ENCODE measurements at places on chromosomes 1 and 21.

DNA sequence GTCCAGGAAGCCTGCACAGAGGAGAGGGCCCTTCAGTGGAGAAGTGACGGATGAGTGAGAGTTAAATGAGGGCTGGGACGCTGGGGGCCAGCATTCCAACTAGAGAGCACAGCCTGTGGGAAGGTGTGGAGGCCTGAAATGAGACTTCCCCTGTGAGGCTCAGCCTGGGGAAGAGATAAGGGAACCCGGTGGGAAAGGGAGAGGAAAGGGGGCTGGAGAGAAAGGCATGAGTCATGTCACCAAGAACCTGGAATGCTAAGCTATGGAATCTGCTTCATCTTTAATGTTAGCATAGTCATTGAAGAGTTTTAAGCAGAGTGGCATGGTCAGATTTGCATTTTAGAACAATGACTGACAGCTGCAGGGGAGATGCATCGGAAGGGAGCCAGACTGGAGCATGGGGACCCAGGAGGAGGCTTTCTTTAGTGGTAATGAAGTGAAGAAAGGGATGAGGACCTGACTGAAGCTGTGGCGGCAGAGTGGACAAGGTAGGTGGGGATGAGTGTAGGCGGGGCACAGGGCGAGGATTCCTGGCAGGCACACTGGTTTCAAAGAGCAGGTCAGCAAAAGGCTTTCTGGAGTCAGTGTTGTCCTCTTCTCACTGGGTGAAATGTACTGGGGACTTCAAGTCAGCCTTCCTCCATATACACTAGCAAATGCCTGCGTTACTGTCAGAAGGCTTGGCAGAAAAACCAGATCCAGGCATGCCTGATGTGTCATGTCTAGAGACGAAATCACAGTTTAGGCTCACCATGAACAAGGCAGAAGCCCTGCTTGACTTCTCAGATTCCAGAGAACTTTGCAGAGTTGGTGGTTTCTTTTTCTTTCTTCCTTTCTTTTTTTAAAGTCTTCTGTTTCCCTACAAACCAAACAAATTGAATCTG lies 8.0 kb downstream of the RGL1 start:
- DNase-seq = no peak

GRCh38 chr1:239918634-239919033 lies 173.0 kb upstream of the FMN2 start:
- no peak for DNase-seq

DNA sequence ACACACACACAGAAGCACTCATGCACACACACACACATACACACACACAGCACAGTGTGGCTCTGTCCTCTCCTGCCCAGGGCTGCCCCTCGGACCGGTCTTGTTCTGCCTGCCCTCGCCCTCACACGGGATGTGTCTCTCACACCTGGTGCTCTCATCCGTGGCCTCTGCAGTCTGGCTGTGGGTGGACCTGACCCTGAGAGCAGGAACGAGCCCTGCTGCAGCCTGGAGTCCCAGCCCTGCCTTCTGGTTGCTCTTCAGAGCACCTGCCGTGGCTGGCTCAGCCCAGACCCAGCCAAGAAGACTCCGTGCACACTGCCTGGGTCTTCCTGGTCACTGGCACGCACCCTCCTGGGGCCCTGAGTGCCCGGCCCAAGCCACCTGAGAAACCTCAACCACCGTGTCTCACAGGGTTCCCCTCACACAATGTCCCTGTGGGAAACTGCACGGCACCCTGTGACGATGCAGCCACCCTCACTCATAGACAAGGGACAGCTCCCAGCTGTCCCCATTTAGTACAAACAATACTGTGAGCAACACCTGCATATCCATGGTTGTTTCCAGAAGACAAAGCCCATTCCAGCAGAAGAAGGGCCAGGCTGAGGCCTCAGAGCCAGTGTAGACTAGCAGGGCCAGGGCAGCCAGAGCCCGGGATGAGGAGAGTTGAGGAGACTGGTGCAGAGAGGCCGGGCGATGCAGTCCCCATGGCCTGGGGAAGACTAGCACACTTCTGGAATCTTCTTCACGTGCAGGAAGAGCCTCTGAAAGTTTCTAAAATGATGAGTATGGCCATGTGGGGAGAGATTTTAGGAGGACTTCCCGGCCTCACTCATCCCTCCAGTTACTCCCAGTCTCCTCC lies 234.0 kb downstream of the NPHP4 start:
- DNase-seq = no peak

DNA sequence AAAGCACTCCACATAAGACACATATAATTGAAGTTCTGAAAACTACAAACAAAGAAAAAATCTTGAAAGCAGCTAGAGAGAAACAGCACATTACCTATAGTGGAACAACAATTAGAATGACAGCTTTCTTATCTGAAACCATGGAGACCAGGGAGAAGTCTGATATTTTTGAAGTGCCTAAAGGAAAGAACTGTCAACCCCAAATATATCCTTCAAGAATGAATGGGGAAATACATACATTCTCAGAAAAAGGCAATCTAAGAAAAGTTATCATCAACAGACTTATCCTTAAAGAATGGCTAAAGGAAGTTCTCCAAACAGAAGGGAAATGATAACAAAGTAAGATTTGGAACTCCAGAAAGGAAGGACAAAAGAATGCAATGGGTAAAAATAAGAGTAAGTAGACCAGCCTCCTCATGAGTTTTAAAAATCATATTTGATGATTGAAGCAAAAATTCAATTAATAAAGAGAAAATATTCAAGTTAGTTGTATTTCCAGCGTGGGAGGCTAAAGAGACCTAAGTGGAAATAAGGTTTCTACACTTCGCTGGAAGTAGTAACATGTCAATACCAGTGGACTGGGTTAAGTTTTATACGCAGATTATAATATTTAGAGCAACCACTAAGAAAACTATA lies 170.8 kb upstream of the SAMSN1 start:
- no peak for DNase-seq

GRCh38 chr1:200834383-200834782 lies 38.4 kb upstream of the GPR25 start:
- DNase-seq = no peak

DNA sequence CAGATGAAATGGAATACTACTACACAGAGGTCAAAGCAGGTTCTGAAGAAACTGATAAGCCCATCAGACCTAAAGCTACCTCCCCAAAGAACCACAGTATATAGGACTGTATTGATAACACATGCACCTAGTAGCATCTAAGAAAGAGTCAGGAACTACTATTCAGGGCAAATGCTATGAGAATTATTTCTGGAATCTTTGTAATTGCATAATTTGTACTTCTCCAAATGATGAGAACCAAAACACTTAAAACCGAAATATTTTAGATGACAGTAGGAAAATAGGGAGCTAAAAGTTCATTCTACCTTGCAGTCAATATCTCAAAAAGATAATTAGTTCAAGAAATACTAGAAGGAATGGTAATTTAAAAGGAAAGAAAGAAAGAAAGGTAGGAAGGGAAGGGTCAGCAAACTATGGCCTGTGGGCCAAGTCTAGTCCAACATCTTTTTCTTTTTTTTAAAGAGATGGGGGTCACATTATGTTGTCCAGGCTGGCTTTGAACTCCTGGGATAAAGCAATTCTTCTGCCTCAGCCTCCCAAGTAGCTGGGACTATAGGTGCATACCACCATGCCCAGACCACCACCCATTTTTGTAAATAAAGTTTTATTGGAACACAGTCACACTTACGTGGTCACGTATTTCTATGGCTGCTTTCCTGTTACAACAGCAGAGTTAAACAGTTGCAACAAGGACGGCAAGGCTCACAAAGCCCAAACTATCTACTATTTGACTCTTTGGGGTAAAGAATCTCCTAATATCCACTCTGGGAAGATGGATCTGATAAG lies 24.0 kb downstream of the EGLN1 start:
- no peak for DNase-seq

- no peak for DNase-seq
Measured at GRCh38 chr1:18977428-18977827, 21.0 kb upstream of the IFFO2 start.

GRCh38 chr1:1578371-1578940 lies 3.8 kb upstream of the SSU72 start:
- no peak for DNase-seq

DNA sequence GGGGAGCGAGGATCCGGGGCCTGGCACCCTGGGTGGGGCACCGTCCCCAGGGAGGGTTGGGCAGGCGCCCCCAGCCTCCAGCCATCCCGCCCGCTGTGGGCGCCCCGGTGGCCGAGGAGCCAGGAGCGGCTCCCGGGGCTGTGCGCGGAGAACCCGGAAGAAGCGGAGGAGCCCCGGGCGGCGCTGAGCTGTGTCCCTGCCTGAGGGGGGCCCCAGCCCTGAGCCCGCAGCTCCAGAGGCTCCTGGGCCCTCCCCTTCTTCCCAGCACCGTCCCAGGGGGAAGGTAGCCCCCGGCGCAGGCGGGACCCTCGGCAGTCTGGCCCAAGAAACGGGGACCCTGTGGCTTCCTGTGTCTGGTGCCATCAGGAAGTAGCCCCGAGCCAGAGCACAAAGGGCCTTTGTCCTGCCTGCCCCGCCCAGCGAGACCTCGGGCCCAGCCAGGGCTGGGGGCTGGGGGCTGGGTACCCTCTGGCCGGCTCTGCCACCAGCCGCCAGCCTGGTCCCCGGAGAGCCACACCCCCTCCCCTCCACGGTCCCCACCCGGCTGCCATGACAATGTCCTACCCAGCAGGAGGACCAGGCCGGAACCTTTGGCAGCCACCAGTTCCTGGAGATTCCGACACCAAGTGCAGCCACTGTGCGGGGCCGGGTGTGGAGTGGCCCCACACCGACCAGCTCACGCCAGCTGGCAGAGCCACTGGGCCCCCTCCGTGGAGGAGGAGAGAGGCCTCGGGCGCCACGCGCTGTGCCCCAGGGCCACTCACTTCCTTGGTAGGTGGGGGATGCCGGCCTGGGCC lies 15.6 kb upstream of the TTLL10 start:
- DNase-seq = no peak

DNA sequence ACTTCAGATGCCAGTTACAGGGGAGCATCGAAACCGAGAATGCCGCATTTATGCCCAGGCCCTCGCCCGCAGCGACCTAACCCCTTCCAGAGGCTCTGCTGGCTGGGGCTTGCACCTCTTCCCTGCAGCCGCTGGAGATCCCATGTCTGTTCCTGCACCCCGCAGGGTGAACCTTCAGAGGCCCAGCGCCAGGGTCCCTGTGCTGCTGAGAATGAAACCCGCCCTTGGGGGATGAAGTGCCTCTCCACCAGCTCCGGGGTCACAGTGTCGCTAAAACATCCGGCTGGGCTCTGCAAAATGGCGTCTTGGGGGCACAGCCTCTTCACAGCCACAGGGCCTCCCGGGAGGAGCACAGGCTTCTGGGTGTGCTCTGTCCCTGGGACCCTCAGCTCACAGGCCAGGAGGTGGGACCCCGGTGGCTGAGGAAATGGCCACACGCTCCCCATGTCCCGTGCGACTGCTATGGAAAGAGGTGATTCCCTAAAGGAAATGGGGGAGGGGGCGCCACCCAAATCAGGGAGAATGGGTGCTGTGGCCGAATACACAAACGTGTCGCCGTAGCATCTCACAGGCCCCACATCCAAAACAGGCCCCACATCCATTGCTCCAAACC lies 39.9 kb upstream of the TSPEAR start:
- DNase-seq = no peak

DNA sequence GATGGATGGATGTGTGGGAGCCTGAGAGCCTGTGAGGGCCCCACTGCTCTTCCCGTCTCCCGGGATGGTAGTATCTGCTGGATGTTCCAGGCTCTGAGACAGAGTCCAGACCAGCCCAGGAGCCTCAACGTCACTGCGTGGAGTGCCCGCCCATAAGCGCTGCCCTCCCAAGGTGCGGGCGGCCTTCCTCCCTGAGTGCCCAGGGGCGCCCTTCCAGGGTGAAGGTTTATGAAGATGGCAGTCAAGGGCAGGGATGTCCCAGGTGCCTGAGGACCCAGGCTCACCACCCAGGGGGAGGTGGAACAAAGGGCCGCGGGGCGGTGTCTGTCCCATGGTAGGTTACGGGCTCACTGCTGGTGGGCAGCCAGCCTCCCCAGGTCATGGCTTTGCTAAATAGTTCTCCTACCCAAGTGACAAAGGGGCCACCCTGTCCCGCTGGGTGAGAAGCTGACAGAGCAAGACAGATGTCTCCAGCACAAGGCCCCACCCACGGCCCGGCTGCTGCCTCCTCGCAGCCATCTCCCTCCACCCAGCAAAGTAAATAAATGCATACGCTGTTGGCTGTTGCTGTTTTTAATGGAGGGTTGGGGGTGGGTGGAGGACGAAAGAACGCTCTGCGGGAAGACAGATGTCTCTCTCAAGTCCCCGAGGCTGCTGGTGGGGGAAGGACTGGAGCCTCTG lies 9.0 kb upstream of the GPR153 start:
- DNase-seq = peak; percentile 19

- no peak for DNase-seq
Measured at GRCh38 chr1:218931324-218931723, 242.4 kb upstream of the LYPLAL1 start.

DNA sequence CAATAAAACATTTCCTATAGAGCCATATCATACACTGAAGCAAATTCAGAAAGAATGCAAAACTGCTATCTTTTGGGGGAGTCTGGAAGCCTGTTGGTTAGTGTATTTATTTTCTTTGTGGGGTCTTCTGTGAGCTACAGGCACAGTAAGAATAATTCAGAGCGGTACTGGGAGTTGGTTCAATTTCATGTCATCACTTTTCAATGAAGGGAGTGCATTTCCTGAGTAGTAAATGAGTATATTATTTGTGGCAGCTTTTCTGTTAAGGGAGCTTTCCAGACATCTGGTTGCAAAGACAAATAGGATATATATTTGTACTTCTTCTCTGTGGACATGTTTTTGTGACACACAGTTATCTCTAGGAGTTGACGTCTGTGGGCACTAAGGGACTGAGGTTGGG lies 130.6 kb downstream of the HUNK start:
- DNase-seq = no peak

DNA sequence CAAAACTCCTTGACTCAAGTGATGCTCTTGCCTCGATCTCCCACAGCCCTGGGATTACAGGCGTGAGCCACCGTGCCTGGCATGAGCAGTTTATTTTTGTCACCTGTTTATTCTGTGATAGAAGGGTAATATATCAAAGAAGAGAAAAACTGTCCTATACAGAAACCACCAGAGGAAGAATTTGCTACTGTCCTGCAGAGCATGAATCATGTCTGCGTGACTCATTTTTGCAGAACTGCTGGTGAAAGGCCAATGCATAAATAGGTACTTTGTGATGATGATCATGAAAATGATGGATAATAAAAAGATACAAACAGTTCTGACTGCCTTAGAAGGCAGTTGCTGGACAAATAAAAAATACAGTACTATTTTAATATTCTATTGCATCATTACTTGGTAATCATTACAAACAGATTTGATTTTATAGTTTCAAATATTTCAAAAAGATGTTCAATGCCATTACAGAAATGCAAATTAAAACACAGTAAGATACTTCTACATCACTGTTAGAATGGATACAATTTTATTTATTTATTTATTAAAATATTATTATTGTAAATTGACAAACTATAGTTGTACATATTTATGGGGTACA lies 26.5 kb downstream of the RIPPLY3 start:
- DNase-seq = no peak

Measured in NCI-H1436 treated with DMSO at 0.1 percent for 48 hours (cell line).